Spinal cord (tissue), 10 donors: ENCODE measurements at places on chromosomes 5 and 9.

DNA sequence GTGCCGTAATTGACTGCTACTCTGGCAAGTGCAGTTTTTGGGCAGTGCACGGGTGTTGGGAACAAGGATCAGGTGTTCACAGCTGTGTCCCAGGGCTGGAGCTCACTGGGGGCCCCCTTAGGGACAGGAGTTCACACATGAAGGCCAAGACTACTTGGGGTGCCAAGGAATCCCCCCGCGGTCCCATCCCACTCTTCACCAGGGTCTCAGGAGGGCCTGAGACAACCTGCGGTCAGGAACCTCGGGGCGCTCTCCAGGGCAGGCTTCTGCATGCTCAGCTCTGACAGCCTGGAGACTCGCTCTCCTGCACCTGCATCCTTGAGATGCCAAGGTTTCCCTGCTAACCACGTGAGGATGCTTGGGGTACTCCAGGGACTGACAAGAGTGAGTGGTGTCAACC, 2.3 kb upstream of the MAN1B1 start:
- peaks cover 28% of the 10 kb centered on the region for H3K36me3 ChIP-seq
- H3K27ac ChIP-seq: no peak overlapping the region
- H3K27me3 ChIP-seq: peaks cover 30% of the 10 kb centered on the region
- peaks cover 21% of the 10 kb centered on the region for H3K4me1 ChIP-seq
- no peak for DNase-seq

DNA sequence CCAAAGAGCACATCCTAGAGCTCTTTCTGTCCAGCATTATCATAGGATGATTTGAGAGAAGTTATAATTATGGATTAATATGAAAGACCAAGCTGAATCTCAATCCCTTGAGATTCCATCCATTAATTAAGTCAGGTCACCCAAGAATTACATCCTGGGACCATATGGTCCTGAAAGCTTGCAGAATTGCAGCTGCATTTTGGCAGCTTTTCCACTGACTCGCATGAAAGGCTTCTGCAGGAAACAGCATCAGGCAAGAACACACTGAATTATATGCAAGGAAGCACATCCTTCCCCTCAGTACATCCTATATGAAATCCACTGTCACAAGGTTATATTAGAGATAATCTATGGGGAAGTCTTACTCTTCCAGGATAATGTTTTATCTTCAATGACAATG, 109.1 kb upstream of the CTNND2 start:
- H3K4me1 ChIP-seq: no peaks in the 10 kb centered on the region
- no peak for DNase-seq
- no peak overlapping the region for H3K27ac ChIP-seq
- no peak overlapping the region for H3K4me3 ChIP-seq
- no peaks in the 10 kb centered on the region for H3K36me3 ChIP-seq
- H3K27me3 ChIP-seq: no peaks in the 10 kb centered on the region

DNA sequence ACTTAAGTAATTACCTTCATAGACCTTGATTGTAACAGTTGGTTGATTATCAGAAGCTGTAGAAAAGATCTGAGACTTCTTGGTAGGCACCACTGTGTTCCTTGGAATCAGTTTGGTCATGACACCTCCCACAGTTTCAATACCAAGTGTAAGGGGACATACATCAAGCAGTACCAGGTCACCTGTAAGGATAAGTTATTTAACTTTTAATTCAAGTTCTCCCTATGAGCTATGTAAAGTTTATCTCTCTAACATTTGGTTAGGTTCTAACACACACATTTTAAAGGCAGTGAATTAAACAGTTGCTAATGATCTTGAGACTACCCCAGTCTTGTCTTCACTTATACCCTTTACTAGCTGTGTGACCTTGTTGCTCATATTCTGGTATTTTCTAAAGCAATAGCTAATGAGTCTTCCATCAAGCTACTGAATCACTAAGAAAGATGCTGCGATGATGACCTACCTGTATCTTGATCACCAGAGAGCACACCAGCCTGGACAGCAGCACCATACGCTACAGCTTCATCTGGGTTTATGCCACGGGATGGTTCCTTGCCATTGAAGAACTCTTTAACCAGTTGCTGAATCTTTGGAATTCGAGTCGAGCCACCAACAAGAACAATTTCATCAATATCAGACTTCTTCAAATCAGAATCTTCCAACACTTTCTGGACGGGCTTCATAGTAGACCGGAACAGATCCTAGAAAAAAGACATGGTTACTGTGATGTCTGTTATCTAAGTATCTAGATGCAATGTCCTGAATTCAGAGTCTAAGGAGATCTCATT, 2.8 kb downstream of the HSPA5 start:
- peaks cover 42% of the 10 kb centered on the region for H3K36me3 ChIP-seq
- H3K27me3 ChIP-seq: no peaks in the 10 kb centered on the region
- peaks cover 22% of the 10 kb centered on the region for H3K4me1 ChIP-seq
- no peak overlapping the region for H3K4me3 ChIP-seq
- H3K27ac ChIP-seq: no peak overlapping the region
- DNase-seq: no peak

GRCh38 chr9:72154468-72155285, 5.4 kb downstream of the GDA start:
- H3K27ac ChIP-seq: no peak overlapping the region
- H3K36me3 ChIP-seq: no peaks in the 10 kb centered on the region
- H3K4me1 ChIP-seq: peaks cover 2% of the 10 kb centered on the region
- no peak for DNase-seq
- peaks cover 7% of the 10 kb centered on the region for H3K27me3 ChIP-seq
- H3K4me3 ChIP-seq: no peak overlapping the region

GRCh38 chr9:129182122-129182521, 4.1 kb upstream of the IER5L start:
- DNase-seq: no peak
- H3K4me1 ChIP-seq: peaks cover 14% of the 10 kb centered on the region
- H3K36me3 ChIP-seq: no peaks in the 10 kb centered on the region
- peaks cover 9% of the 10 kb centered on the region for H3K27me3 ChIP-seq

DNA sequence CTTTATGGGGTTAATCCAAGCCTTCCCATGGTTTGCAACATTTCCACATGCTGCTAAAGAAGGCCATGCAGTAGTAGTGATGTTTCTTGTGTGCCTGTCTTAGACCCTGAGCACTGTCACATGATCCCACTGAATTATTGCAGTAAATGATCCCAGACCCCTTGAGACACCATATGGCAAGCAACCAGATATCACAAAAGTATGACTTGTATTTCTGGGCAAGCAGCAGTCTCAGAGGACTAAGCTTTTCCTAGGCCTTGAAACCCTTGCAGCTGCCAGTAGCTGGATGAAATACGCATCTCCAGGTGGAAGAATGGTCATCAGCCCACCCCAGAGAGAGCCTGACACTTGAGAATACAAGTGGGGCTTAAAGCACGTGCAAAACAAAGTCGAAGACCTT, 41.8 kb downstream of the CDO1 start:
- no peaks in the 10 kb centered on the region for H3K36me3 ChIP-seq
- no peaks in the 10 kb centered on the region for H3K4me1 ChIP-seq
- no peak overlapping the region for H3K27ac ChIP-seq
- no peak for DNase-seq
- H3K4me3 ChIP-seq: no peak overlapping the region
- H3K27me3 ChIP-seq: no peaks in the 10 kb centered on the region

DNA sequence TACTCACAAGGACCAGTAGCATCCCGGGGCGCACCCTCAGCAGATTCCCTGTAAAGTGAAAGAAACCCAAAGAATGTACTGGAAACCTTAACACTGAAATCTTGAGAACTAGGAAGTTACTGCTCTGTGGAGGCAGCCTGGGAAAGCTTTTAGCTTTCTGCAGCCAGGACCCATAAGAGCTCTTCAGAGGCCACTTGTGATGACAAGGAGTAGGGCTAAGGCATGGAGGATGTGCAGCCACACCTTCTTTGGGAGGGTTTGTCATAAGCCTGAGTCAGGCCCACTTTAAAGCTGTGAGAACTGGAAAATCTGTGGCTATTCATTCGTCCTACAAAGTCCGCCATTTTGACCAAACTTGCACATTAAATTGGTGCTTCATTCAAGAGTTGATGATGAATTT, 291.1 kb upstream of the TLE4 start:
- no peaks in the 10 kb centered on the region for H3K36me3 ChIP-seq
- peaks cover 8% of the 10 kb centered on the region for H3K4me1 ChIP-seq
- H3K4me3 ChIP-seq: no peak overlapping the region
- peaks cover 14% of the 10 kb centered on the region for H3K27me3 ChIP-seq

- H3K27ac ChIP-seq: peak overlapping the region; percentile 52
- peaks cover 22% of the 10 kb centered on the region for H3K4me1 ChIP-seq
- H3K27me3 ChIP-seq: peaks cover 2% of the 10 kb centered on the region
- DNase-seq: no peak
- peaks cover 2% of the 10 kb centered on the region for H3K36me3 ChIP-seq
Observed at GRCh38 chr9:504921-505740, 290.5 kb downstream of the DOCK8 start.

DNA sequence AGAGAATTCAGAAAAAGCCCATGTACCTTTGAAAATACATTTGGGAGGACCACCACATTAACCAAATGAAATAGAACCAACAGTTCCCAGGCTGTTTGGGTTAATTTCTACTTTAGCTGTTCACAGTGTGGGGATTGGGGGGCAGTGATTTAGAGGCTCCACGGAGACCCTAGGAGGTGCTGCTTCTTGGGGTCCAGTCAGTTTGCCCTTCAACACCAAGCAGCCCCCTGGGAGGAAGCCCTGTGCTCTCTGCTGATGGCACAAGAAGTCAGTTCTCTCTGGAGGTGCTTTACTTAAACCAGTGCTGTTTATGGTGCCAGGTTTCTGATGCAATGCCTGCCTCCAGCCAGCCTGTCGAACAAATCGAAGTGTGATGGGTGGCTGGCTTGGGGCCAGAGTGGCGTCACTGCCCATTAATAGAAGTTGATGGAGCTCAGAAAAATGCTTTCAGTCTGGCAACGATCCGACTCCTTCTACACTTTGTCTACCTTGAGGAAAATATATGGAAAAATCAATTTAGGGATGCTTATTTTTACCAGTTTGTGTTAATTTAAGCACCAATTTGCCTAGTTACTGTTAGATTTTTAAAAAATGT, 134.0 kb downstream of the SNX18 start:
- no peaks in the 10 kb centered on the region for H3K27me3 ChIP-seq
- no peak overlapping the region for H3K27ac ChIP-seq
- peaks cover 7% of the 10 kb centered on the region for H3K4me1 ChIP-seq
- DNase-seq: no peak
- no peaks in the 10 kb centered on the region for H3K36me3 ChIP-seq

DNA sequence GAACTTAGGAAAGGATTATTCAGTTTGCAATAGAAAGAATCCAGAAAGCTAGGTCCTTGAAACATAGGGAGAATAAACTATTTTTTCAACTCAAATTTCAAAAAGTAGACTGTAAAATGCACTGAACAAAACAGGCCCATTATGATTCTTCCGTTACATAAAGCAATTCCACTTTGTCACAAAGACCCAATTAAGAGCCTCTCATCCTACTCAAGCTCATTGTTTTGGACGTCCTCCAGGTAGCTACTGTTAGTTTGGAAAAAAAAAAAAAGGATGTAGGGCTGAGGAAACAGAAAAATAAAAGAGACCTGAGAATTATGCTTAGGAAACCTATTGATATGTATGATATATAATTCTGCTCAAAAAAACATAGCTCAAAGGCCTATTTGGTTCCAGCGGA, 74.0 kb downstream of the DIRAS2 start:
- H3K4me3 ChIP-seq: no peak overlapping the region
- H3K27ac ChIP-seq: no peak overlapping the region
- DNase-seq: no peak

GRCh38 chr5:168114444-168115017, 176.9 kb upstream of the WWC1 start:
- H3K27me3 ChIP-seq: no peaks in the 10 kb centered on the region
- H3K27ac ChIP-seq: no peak overlapping the region
- peaks cover 2% of the 10 kb centered on the region for H3K36me3 ChIP-seq
- peaks cover 9% of the 10 kb centered on the region for H3K4me1 ChIP-seq
- DNase-seq: no peak

DNA sequence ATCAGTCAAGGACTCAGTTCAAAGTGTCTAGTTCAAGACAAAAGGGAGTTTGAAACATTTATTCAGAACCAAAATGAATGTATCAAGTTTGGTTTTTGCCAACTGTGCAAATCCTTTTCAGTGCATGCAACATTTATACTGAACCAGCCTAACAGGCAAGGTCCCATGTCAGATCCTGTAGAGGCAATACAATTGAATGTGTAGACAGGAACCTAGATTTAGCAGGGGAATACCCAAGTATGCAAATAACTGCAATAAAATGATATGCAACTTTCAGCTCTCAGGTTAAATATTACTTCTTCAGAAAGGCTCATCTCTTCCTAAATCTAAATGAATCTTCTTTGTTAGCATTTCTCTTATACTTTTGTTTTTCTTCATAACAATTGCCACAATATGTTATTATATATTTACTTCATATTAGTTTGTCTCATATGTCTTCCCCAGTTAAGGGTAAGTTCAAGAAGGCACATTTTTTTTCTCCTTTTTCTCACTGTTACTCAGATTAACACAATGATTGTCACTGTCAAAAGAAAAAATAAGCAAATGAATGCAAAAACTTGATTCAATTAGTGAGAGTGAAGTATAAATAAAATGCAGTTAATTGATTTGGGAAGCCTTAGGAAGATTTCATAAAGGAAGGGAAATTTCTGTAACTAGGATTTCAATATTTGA, 163.9 kb upstream of the RASA1 start:
- no peaks in the 10 kb centered on the region for H3K36me3 ChIP-seq
- no peaks in the 10 kb centered on the region for H3K27me3 ChIP-seq
- no peak overlapping the region for H3K27ac ChIP-seq
- no peak overlapping the region for H3K4me3 ChIP-seq
- no peak for DNase-seq
- H3K4me1 ChIP-seq: no peaks in the 10 kb centered on the region

GRCh38 chr9:22105005-22105722, 96.1 kb upstream of the CDKN2B start:
- no peak for DNase-seq
- no peaks in the 10 kb centered on the region for H3K36me3 ChIP-seq
- H3K27ac ChIP-seq: no peak overlapping the region
- no peaks in the 10 kb centered on the region for H3K27me3 ChIP-seq
- no peak overlapping the region for H3K4me3 ChIP-seq

DNA sequence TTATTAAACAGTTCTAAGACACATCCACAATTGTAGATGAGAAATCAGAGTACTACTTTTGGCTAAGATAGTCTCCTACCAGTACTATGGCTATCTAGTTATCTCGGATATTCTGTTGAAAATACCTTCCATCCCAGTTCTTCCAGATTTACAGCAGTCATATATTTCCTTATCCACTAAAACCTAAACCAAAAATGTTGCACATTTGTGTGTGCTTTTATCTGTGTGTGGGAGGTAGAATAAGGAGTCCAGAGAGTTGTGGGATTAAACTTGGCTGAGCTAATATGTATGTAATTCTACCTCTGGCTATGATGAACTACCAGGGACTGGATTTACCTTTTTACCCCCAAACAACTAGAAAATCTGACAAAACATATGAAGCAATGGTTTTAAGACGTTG, 17.5 kb upstream of the NDUFB6 start:
- H3K27me3 ChIP-seq: no peaks in the 10 kb centered on the region
- no peak overlapping the region for H3K4me3 ChIP-seq
- no peaks in the 10 kb centered on the region for H3K4me1 ChIP-seq
- no peaks in the 10 kb centered on the region for H3K36me3 ChIP-seq
- no peak for DNase-seq
- no peak overlapping the region for H3K27ac ChIP-seq

GRCh38 chr5:140055152-140055551, 12.1 kb upstream of the NRG2 start:
- H3K4me1 ChIP-seq: no peaks in the 10 kb centered on the region
- peaks cover 32% of the 10 kb centered on the region for H3K27me3 ChIP-seq
- H3K4me3 ChIP-seq: no peak overlapping the region
- H3K36me3 ChIP-seq: no peaks in the 10 kb centered on the region
- no peak for DNase-seq

GRCh38 chr9:84151640-84152039, 171.0 kb downstream of the RMI1 start:
- H3K4me1 ChIP-seq: no peaks in the 10 kb centered on the region
- H3K27me3 ChIP-seq: no peaks in the 10 kb centered on the region
- H3K27ac ChIP-seq: no peak overlapping the region
